ENCODE measurements at places on chromosomes 3 and 15.

GRCh38 chr3:50334339-50335075, 6.1 kb downstream of the RASSF1 start:
- no peak for DNase-seq

DNA sequence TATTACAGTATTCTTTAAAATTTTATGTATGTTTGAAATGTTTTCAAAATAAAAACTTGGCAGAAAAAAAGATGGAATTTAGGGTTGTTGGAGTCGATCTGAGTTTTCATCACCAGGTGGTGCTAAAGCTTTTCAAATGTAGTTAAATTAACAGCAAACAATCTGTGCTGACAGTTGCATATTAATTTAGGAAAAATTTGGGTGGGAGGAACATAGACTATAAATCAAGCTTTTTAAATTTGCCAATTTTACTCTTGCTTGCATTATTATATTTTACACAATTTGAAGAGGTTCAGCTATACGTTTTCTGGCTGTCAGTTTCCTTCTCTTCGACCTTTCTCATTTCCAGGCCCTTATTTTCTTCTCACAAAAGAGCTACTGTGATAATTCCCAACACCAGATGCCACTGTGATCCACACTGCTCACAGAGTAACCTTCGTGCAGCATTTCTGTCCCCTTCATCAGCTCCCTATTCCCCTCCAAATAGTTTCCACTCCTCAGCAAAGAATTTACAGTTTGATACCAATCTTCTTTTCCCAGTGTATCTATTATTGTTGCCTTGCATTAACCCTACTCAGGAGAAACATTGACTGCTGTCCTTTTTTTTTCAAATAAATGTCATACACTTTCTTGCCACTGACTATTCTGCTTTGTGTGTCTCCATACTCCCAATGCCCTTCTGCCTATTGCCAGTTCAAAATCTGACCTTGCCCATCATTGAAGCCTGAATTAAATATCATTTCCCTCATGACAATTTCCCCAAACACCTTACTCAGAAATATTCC, 53.4 kb upstream of the EIF5A2 start:
- no peak for DNase-seq

- DNase-seq: no peak
Observed at GRCh38 chr15:39034816-39035215, 470.2 kb upstream of the RASGRP1 start.

- DNase-seq: no peak
Observed at GRCh38 chr15:64251121-64251520, 88.3 kb upstream of the PPIB start.

DNA sequence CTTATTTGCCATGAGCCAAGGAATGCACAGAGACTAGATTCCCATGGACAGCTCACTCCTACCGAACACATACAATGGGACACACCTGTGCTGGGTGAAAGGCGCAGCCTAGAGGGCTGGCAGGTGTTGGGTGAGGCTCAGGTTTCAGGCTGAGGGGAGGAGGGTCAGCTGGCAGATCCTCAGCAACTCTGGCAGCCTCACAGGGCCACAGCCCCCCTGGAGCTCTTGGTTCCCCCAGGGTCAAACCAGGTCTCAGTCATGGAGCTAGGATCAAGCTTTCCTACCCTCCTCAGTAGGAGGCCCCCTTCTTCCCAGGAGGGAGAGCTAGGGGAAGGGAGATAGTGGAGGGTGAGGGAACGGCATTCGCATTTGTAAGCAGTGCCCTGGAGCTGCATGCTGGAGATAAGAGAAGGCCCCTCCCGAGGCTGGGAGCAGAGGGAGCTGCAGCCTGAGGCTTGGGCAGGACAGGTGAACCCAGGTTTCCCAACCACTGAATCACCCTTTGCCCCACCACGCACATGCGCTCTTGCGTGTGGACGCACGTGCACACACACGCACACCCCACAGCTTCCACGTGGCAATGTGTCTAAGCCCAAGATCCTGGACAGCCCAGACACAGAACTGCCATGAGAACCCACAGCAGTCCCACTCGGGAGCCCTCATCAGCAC, 26.3 kb upstream of the TFRC start:
- no peak for DNase-seq

DNA sequence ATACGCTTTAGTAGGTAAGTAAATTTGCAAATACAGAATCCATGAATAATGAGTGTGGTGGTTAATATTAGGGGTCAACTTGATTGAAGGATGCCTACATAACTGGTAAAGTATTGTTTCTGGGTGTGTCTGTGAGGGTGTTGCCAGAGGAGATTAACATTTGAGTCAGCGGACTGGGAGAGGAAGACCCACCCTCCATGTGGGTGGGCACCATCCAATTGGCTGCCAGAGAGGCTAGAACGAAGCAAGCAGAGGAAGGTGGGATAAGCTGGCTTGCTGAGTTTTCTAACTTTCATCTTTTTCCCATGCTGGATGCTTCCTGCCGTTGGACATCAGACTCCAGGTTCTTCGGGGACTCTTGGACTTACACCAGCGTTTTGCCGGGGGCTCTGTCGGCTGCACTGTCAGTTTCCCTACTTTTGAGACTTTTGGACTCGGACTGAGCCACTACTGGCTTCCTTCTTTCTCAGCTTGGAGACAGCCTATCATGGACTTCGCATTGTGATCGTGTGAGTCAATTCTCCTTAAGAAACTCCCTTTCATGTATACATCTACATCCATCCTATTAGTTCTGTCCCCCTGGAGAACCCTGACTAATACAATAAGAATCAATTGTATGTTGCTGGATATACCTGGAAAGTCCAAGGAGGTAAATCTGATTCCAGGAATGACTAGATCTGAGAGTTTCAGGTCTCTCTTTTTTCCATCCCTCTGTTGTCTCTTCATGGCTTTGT, 25.8 kb upstream of the NEDD4 start:
- no peak for DNase-seq

DNA sequence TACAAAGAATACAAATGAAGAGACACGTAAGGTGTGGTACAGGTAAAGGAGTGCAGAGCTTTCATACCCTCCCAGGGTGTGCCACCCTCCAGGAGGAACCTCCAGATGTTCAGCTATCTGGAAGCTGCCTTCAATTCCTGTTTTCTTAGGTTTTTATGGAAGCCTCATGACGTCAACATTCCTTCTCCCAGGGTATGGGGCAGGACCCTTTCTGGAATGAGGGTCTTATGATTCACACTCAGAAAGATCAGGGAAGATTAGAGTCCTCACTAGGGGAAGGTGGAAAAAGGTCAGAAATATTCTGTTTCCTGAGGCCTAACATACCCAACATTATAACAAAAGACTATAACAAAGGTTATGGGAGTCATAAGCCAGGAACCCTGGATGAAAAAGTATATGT, 99.8 kb upstream of the PLCL2 start:
- no peak for DNase-seq

- DNase-seq: no peak
Observed at GRCh38 chr3:43104660-43105595, 951 bp downstream of the POMGNT2 start.

DNA sequence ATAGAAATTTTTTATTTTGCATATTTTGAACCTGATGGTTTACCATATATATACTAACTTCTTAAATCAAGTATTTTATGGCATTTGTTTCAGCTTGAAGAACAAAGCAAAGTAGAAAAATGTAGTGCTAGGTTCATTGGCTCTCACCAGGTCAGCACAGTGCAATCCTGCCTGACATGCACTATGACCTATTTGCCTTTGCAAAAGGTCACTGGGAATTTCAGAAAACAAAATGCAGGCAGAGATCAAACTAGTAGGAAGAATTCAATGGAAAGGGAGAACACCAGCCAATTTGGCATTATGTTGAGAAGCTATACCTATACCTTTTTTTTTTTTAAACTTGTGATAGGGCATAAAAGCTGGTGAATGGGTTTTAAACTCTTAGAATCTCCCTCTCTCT, 329.8 kb upstream of the SGO1 start:
- DNase-seq: no peak

- no peak for DNase-seq
Observed at GRCh38 chr3:35263477-35263876, 375.8 kb upstream of the ARPP21 start.

DNA sequence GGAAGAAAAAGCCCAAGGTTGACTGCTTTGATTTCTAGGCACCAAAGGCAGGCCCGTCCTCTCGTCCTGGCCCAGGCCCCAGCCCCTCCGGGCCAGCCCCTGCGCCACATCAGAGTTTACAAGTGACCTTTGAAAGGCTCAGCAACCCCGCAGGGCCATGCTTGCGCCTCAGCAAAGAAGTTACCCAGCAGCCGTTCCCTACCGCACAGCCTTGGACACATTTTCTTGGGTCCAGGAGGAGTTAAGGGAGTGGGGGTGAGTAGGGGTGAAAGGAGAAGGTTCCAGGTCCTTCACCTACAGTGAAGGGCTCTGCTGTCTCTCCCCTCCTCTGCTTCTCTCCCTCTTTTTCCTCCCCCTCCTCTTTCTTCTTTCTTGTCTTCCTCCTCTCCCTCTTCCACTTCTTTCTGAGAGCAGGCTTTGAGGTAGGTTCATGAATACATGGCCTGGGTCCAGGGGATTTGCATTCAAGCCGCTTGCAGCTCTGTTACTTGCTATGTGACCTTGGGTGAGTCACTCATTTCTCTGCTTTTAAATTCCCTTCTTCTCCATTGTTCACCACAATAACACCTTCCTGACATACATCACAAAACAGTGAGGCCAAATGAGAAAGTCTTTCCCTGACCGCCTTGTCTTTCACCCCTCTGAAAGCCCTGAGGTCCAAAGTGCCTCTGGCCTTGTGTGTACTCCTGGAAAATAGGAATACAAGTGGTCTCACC, 223.3 kb upstream of the TPRG1 start:
- no peak for DNase-seq

DNA sequence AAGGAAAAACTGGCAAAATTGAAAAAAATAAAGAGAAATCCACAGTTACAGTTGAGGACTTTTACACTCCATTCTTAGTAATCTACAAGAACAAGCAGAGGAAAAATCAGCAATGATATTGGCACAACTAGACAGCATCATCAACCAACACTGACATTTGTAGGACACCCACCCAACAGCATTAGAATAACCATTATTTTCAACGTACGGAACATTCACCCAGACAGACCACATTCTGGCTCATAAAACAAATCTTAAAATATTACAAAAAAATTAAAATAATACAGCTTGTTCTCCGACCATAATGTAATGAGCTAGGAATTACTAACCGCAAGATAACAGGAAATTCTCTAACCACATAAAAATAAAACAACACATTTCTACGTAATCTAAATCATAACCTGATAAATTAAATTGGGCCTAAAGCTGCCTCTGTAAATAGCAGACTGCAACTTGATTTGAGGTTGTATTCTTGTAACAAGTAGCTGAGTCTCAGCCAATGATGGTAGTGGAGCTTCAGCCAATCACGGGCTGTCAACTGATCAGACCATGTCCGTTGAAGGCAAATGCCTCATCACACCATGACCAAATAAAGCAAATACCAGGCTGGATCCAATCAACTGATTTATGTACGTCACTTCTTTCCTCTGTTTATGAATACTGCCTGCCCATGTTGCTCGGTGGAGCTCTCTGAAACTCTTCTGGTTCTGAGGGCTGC, 9.2 kb downstream of the PLSCR4 start:
- DNase-seq: no peak

- no peak for DNase-seq
Observed at GRCh38 chr3:115254492-115255196, 107.6 kb upstream of the ZBTB20 start.

DNA sequence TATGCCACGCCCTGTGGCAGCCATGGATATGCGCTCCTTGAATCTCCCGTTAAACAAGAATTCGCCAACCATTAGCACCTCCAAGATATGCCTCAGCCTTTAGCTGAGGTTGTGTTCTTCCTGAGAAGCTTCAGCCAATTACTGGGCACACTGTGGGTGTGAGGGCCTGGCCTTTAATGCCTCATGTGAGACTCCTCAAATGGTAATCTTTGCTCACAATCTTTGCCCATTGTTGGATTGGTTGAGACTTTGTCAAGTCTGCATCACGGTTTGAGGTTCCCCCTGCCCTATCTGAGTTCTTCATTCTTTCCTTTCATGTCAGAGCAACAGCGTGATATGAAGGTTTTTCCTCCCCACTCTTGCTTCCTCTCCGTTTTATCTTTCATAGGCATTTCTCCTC, 108.1 kb upstream of the CCDC54 start:
- DNase-seq: no peak

DNA sequence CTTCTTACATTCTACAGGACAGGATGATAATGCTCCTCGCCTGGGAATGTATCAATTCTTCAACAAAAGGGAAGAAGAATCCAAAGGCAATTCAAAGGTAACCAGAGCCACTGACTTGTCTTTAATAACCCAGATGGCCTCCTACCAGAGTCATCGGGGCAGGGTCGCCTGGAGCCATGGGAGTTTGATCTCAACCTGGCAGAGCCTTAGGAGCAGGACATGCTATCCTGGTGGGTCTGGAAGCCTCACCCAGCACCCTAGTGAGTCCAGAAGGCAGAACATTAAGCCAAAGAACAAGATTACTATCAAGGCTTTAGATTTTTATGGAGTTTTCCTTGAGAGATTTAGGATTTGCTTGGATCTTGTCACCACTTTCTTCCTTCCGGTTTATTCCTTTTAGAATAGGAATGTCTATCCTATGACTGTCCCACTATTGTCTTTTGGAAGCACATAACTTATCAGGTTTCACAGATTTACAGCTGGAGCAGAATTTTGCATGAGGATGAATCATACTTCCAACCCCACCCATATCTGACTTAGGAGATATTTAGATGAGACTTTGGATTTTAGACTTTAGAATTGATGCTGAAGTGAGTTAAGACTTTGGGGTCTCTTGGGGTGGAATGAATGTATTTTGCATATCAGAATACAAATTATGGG, 330.3 kb upstream of the GOLIM4 start:
- no peak for DNase-seq

DNA sequence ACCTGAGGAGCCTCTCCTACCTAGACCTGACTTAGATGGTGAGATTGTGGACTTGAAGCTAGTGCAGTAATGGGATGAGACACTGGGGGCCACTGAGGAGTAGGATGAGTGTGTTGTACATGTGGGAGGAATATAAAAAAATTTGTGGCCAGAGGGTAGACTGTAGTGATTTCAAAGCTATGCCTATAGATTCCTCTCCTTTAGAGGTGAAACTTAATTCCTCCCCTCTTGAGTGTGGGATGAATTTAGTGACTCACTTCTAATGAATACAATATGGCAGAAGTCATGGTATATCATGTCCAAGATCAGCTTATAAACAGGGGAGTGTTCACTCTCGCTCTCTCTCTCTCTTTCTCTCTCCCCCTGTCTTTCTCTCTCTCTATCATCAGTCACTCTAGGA, 6.7 kb downstream of the ZNF860 start:
- no peak for DNase-seq

DNA sequence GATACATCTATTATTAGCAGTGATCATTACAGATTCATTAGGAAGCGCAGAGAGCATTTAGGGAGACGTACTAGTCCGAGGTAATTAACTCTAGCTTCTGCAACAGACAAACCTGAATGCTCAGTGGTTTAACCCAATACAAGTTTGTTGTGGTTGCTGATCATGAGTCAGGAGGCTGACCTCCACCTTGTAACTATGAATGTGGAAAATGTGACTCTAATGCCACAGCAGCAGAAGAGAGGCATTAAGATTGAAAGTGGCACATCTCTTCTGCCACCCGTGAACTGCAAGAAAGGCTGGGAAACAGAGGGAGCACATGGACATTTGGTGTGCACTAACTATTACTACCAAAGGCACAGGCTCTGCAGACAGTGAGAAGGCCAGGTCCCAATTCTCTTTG, 71.2 kb upstream of the C3orf80 start:
- no peak for DNase-seq

GRCh38 chr3:194856296-194856695, 170.6 kb downstream of the FAM43A start:
- DNase-seq: no peak
